CD4-positive, alpha-beta T cell treated with Interleukin-4 for 4 hours (primary cell): ENCODE measurements at places on chromosomes 1 and 21.

- DNase-seq = peak; percentile 63
Observed at GRCh38 chr1:13700521-13701270, 708 bp downstream of the PRDM2 start.

DNA sequence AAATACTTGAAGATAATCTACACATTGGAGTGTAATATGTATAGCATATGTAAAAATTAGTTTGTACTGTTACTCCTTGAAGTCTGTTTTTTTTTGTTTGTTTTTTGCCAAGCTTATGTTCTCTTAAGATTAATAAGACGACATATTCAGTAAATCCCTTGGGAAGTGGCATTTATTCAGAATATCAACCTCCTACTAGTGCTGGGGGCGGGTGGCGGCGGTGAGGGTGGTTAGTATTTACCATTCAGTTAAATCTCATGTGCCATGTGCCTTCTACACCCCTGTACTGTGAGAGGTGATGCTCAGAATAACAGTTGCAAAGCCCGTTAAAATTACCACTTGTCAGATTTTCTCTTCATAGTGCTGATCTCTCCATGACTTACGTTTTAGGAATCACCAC lies 3.0 kb downstream of the BACH1 start:
- no peak for DNase-seq

DNA sequence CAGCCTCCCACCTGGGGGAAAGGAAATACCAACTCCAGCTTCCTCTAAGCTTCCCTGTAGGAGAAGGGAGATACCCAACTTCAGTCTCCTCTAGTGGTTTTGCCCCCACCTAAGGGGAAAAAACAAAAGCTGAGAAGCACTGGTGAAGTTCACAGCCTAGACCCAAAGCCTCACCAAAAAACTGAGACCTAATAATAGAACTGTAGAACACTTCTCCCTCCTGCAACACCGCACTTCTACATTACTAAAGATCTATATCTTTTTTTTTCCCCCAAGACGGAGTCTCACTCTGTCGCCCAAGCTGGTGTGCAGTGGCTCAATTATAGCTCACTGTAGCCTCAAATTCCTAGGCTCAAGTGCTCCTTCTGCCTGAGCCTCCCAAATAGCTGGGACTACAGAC lies 43.2 kb downstream of the SLC2A1 start:
- no peak for DNase-seq

- no peak for DNase-seq
Observed at GRCh38 chr1:188433425-188433824, 1604.7 kb downstream of the PLA2G4A start.

GRCh38 chr1:4005431-4005830 lies 105.4 kb upstream of the C1orf174 start:
- DNase-seq = no peak

GRCh38 chr1:8121261-8122159 lies 95.4 kb upstream of the ERRFI1 start:
- no peak for DNase-seq
